Caki2 (cell line): ENCODE measurements at places on chromosomes 12 and 14. TPM values are rescaled to one million over a fixed set of nuclear protein-coding genes. Genes with fewer than 3 reads are reported as not detected.

Gene DPF3
- not detected in 2 replicates for total RNA-seq

Gene CCDC92
- 3.5 and 4.3 TPM in 2 replicates for total RNA-seq

Gene ZDHHC22
- 0.03 TPM in 1 of 2 replicates, not detected in the other for total RNA-seq

Gene ESR2
- 0.27 TPM in 1 of 2 replicates, not detected in the other for total RNA-seq

Gene ACOT4
- not detected in 2 replicates for total RNA-seq

Gene KRT83
- total RNA-seq: not detected in 2 replicates

Gene HCAR1
- not detected in 2 replicates for total RNA-seq

Gene ITGA7
- 1.3 and 10.7 TPM in 2 replicates for total RNA-seq
